NT2/D1 (cell line): ENCODE measurements at places on chromosomes 16 and 17.

DNA sequence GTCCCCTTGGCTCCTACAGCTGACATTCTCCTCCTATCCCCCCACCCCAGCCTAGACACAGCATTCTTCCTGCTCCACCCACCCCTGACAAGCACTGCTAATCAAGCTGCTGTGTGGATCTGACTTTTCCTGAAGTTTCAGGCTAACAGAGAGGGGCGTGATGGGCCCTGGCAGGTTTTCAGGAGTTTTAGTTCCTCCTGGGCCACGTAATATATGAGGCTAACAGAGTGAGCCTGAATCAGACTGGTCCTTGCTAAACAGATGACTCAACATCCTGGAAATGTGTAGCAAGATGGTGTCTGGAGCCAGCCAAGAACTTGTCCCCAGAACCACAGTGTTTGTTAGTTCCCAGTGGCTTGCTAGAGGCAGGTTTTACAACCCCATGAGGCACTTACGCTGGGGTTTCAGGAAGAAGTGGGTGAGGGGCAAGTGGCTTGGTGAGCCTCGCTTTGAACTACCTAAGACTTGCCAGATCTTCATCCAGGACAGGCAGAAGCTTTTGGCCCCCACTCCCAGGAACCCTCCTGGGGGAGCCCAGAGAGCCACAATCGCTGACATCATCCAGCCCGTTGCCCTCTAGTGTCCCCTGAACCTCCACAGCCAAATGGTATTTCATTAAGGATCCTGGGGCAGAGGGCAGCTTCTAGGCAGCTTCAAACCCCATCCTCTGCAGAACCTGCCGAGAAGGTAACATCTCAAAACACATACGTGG lies 15.9 kb downstream of the TMEM92 start:
- DNase-seq, result no peak

- DNase-seq, result no peak
Measured at GRCh38 chr17:77572065-77572601, 386.4 kb upstream of the TNRC6C start.

GRCh38 chr17:60923000-60923399 lies 245.3 kb downstream of the BCAS3 start:
- DNase-seq, result no peak

DNA sequence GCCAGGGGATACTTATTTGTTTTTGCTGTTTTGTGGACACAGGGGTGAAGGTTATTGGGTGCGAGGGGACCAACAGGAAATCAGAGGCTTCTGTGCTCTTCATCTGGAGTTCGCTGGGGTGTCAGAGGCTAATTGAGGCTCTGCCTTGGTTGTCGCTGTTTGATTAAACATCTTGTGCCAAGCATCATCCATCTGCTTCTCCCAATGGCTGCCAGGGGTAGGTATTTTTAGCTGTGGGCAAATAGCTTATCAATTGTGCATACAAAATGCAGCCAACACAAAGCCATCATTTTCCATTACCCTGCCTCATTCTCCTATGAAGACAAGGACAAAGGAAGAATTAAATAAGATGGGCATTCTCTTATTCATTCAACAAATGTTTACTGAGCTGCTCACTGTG lies 27.8 kb downstream of the GPR139 start:
- no peak for DNase-seq

DNA sequence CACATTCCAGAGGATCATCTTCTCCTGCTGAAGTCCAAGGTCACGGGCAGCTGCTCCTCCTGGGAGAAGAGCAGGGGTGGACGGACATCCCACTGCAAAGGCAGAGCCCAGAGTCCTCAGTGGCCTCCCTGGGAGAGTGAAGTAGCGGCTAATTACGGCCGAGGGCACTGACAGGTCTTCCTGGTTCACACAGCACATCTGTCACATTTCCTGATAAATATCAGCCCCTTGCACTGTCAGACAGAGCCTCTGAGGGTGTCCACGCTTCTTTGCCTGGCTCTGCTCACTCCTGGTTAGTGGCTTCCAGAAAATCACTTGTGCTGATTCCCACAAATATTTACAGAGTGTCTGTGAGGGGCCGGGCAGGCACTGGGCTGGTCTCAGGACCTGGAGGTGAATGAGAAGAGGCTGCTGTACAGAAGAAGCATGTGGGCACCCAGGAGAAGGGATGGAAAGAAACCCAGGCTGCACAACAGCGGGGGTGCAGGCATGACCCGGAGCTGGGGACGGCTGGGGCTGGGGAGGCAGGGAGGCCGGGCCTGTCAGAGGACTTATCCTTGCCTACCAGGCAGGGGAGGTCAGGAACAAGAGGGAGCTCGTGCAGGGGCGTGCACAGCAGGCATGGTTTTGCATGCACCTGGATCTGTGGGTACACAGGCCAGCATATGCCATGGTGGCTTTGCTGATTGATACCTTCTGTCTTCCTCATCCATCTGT lies 258.2 kb upstream of the TNRC6C start:
- no peak for DNase-seq

- no peak for DNase-seq
Measured at GRCh38 chr17:9230346-9230745, 209.0 kb downstream of the NTN1 start.

DNA sequence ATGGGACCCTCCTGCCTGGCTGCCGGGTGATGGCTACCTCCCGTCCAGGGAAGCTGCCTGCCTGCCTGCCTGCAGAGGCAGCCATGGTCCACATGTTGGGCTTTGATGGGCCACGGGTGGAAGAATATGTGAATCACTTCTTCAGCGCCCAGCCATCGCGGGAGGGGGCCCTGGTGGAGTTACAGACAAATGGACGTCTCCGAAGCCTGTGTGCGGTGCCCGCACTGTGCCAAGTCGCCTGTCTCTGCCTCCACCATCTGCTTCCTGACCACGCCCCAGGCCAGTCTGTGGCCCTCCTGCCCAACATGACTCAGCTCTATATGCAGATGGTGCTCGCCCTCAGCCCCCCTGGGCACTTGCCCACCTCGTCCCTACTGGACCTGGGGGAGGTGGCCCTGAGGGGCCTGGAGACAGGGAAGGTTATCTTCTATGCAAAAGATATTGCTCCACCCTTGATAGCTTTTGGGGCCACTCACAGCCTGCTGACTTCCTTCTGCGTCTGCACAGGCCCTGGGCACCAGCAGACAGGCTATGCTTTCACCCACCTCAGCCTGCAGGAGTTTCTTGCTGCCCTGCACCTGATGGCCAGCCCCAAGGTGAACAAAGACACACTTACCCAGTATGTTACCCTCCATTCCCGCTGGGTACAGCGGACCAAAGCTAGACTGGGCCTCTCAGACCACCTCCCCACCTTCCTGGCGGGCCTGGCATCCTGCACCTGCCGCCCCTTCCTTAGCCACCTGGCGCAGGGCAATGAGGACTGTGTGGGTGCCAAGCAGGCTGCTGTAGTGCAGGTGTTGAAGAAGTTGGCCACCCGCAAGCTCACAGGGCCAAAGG lies 36.8 kb downstream of the NLRC5 start:
- no peak for DNase-seq

DNA sequence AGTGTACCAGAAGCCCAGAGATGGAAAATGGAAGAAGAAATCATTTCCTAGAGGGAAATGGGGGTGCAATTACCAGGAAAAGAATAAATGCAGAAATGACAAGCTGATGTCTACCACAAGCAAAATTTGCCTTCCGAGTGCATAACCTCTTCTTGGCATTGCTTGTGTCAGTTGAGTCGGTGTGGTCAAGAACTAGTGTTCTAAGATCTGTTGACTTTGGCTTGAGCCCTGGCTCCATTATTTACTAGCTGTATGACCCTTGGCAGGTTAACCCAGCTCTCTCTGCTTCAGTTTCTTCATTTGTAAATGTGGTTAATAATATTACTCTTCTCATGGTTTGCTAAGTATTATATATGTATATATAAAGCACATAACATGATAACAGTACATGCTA lies 273.0 kb upstream of the IRX5 start:
- no peak for DNase-seq

DNA sequence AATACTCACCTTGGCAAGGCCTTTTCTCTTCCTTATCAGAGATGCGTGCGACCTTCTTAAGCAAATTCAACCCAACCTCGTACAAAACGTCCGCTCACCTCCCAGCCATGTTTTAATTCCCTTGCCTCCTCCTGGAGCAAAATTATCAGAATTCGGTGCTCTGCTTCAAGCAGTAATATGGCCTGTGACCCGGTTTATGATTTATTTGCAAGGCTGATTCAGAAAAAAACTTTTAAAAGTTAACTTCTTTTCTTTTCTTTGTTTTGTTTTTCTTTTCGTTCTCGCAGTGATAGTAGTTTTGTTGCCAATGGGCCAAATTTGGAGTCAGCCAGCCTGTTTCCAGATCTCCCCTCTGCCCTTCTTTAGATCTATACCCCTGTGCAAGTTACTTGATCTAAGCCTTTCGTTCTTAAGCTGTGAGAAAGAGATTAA lies at the start of gene PHLPP2:
Gene PHLPP2, minus strand, starts transcription at position 382 of the 432 bp plus-strand sequence. CDS start 9,906 bp downstream, outside the sequence.
- DNase-seq, result no peak

- no peak for DNase-seq
Measured at GRCh38 chr16:52066962-52067361, 480.0 kb downstream of the TOX3 start.

- peak; percentile 48 for DNase-seq
Measured at GRCh38 chr16:66406534-66407221, 20.4 kb upstream of the BEAN1 start.

DNA sequence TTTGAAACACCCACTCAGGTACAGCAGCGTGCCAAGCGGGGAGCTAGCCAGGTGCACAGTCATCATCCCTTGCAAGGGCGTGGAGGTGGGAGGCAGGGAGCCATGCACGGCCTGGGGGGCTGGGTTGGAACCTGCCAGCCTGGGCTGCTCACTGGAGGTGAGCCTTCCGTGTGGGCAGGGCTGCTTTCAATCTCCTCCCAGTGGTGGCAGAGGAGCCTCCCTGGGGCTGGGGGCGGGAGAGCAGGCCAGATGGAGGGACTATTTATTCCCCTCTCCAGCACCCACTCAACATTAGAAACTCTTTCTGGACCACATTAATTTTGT lies 90.3 kb downstream of the KATNIP start:
- no peak for DNase-seq

- no peak for DNase-seq
Measured at GRCh38 chr17:193841-194806, 12.7 kb upstream of the DOC2B start.
